Natural killer cell treated with Interleukin-12 subunit alpha and Interleukin-12 subunit beta and Interleukin-15 and Interleukin-18, amount 100 ng/mL, for 72 hours (primary cell): ENCODE measurements at places on chromosomes 4 and X.

GRCh38 chrX:79107891-79108718 is 36.4 kb upstream of the GPR174 start:
- DNase-seq = no peak

- no peak for DNase-seq
These were observed 51.8 kb downstream of the LRP2BP start for GRCh38 chr4:185343726-185344581.

- DNase-seq = peak; percentile 84
These were observed 53.8 kb downstream of the ZFYVE28 start for GRCh38 chr4:2364654-2365053.

DNA sequence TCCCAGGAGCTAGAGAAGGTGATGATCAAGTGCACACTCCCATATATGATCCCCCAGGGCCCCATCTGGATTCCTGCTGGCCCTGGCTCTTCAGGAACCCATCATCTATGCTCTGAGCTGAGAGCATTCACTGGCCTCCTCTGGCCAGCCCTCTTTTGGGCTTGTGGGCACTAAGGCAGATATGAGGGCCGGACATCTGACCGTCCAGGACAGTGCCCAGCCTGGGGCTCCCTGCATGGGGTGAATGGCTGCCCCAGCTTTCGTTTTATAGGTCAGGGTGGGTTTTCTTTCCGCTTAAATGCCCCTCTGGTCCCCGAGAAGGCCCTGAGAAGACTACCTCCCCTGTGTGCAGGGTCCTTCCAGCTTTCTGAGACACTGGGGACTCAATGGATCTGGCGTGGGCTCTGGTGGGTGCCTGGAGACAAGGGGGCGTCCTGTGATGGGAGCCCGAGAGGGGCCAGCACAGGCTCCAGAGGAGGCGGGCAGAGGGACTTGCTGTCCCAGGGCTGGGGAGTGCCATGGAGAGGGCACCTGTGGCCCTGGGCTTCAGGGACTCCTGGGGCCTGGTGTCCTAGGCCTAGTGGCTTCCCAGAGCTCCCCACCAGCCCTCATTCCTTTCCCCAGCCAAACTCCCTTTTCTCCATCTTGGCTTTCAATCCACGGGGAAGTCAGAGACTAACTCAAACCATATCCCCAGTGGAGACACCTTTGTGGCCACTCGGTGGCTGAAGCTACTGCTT is 39.5 kb upstream of the GRPEL1 start:
- DNase-seq = no peak
